Activated T-helper 2 cell treated with anti-CD3 and anti-CD28 coated beads, Interferon-gamma antibody, Interleukin-2, Interleukin-4, amounts not matched to agents 10 μg/mL and 5 μg/mL and 100 μg/mL, durations not matched to agents 14 hours and 24 hours and 36 hours (primary cell): ENCODE measurements at places on chromosomes 6 and 20. TPM values are rescaled to one million over a fixed set of nuclear protein-coding genes. Genes with fewer than 3 reads are reported as not detected.

DNA sequence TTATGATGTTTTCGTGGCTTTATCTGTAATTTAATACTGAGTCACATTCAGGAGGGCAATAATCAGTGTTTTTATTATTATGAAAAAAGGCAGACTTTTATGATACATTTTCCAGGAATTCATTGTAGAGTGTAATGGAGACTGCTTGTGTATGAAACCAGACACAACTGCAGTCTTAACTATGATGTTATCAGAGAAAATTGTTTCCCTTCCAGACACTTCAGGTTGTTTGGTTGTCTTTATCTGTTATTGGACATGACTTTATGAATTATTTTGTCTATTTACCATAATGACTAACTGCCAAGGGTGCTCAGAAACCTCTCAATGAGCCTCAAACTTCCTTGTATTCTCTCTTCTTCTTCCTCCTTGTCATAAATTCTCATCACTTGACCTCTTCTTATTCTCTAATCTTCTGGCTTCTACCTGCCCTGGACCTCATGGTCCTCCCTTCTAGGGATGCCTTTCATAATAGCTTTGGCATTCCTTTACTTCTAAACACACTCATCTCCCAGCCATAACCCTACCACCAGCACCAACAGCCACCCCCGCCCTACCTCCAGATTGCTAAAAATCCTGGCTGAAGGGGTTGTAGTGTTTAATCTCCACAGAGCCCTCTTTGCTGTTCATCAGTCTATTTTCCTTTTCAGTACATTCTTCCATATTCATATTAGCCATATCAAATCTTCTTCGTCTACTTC lies 492.5 kb downstream of the CDKAL1 start:
- no peak overlapping the region for H3K27ac ChIP-seq
- H3K4me1 ChIP-seq, result peaks cover 2% of the 10 kb centered on the region
- DNase-seq, result no peak
- H3K36me3 ChIP-seq, result peaks cover 30% of the 10 kb centered on the region
- H3K4me3 ChIP-seq, result no peak overlapping the region

- no peak for DNase-seq
- no peaks in the 10 kb centered on the region for H3K27me3 ChIP-seq
- H3K27ac ChIP-seq, result no peak overlapping the region
- peaks cover 24% of the 10 kb centered on the region for H3K4me1 ChIP-seq
- peaks cover 75% of the 10 kb centered on the region for H3K36me3 ChIP-seq
Observed at GRCh38 chr6:142760152-142760551, 184.8 kb downstream of the HIVEP2 start.

- no peak overlapping the region for H3K27ac ChIP-seq
- H3K4me3 ChIP-seq, result no peak overlapping the region
- no peaks in the 10 kb centered on the region for H3K36me3 ChIP-seq
- H3K4me1 ChIP-seq, result peaks cover 5% of the 10 kb centered on the region
Observed at GRCh38 chr20:45919542-45920399, 7.8 kb upstream of the PLTP start.

GRCh38 chr20:35489717-35490116 lies 34.3 kb downstream of the CEP250 start:
- peaks cover 35% of the 10 kb centered on the region for H3K4me1 ChIP-seq
- peak overlapping the region; percentile 97 for H3K4me3 ChIP-seq
- H3K27me3 ChIP-seq, result no peaks in the 10 kb centered on the region

DNA sequence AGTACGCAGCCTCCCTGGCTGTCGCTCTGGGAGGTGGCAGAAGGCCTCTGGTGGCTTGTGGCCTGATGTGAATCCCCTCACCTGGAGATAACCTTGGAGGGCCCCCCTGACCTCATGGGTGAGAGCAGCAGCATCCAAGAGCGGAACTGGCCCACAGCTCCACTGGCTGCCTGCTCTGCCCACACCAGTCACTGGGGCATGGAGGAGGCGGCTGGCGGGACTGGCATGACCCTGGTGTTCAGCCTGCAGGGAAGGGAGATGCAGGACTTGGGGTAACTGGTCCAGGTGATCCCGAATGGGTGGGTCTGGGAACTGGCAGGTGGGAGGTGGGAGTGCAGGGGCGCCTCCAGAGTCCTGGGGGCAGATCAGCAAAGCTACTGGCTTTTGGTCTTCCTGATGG lies 10.6 kb upstream of the DSN1 start:
- H3K27me3 ChIP-seq, result no peaks in the 10 kb centered on the region
- no peaks in the 10 kb centered on the region for H3K36me3 ChIP-seq
- H3K27ac ChIP-seq, result no peak overlapping the region
- H3K4me3 ChIP-seq, result no peak overlapping the region
- no peak for DNase-seq
- H3K4me1 ChIP-seq, result no peaks in the 10 kb centered on the region

GRCh38 chr6:24145690-24146131 lies 19.7 kb downstream of the NRSN1 start:
- no peaks in the 10 kb centered on the region for H3K27me3 ChIP-seq

DNA sequence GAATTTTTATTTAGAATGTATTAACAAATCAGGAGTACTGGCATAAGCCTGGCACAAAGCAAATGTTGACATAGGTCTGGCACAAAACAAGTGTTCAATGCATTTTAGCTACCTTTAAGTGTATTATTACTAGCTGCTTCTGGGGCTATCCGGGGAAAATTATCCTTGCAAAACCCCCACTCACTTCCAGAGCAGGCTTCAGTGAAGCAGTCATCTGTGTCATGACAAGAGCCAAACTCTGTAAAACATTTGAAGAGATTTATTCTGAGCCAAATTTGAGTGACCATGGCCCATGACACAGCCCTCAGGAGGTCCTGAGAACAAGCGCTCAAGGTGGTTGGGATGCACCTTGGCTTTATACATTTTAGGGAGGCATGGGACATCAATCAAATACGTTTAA lies 6.4 kb upstream of the TRIM38 start:
- no peak overlapping the region for H3K27ac ChIP-seq
- peaks cover 32% of the 10 kb centered on the region for H3K4me1 ChIP-seq
- no peak for DNase-seq
- no peaks in the 10 kb centered on the region for H3K27me3 ChIP-seq
- peaks cover 33% of the 10 kb centered on the region for H3K36me3 ChIP-seq

DNA sequence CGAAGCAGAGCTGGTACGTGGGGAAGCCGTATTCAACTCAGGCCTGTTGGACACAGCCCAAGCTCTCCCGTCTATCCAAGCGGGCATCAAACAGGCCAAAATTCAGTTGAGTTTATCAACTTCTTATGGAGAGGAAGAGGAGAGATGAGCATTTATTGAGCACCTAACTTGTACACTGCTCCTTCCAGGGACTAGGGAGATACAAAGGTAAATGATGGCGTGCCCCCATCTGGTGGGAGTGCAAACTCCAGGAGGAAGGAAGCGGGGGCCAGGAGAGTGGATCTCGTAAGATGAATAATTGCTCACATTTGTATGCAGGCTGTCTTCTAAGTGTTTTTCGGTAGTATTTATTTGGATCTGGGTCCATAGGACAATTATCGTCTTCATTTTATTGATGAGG lies 146.6 kb downstream of the SOBP start:
- H3K36me3 ChIP-seq, result no peaks in the 10 kb centered on the region
- H3K4me3 ChIP-seq, result no peak overlapping the region
- no peak overlapping the region for H3K27ac ChIP-seq
- H3K27me3 ChIP-seq, result peaks cover 69% of the 10 kb centered on the region

The SPEF1 gene
- not detected in 2 replicates for total RNA-seq

GRCh38 chr6:7674291-7674690 lies 51.6 kb upstream of the BMP6 start:
- H3K27ac ChIP-seq, result no peak overlapping the region
- H3K4me3 ChIP-seq, result no peak overlapping the region
- DNase-seq, result no peak
- no peaks in the 10 kb centered on the region for H3K36me3 ChIP-seq

- no peak overlapping the region for H3K4me3 ChIP-seq
- H3K36me3 ChIP-seq, result no peaks in the 10 kb centered on the region
- H3K4me1 ChIP-seq, result no peaks in the 10 kb centered on the region
- no peak for DNase-seq
- no peak overlapping the region for H3K27ac ChIP-seq
- H3K27me3 ChIP-seq, result no peaks in the 10 kb centered on the region
Observed at GRCh38 chr20:60224914-60225313, 266.7 kb downstream of the CDH26 start.

DNA sequence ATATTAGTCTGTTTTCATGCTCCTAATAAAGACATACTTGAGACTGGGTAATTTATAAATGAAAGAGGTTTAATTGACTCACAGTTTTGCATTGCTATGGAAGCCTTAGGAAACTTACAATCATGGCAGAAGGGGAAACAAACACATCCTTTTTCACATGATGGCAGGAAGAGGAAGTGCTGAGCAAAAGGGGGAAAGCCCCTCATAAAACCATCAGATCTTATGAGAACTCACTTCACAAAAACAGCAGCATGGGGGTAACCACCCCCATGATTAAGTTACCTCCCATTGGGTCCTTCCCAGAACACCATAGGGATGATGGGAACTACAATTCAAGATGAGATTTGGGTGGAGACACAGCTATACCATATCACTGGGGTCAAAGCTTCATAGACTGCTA lies 254.2 kb downstream of the ERMARD start:
- H3K4me3 ChIP-seq, result no peak overlapping the region
- no peaks in the 10 kb centered on the region for H3K27me3 ChIP-seq
- no peak overlapping the region for H3K27ac ChIP-seq
- H3K36me3 ChIP-seq, result no peaks in the 10 kb centered on the region

- peaks cover 42% of the 10 kb centered on the region for H3K36me3 ChIP-seq
- H3K4me3 ChIP-seq, result no peak overlapping the region
- no peaks in the 10 kb centered on the region for H3K27me3 ChIP-seq
- peaks cover 3% of the 10 kb centered on the region for H3K4me1 ChIP-seq
Observed at GRCh38 chr6:36469946-36470345, 27.1 kb downstream of the KCTD20 start.

The PRSS35 gene
- not detected in 2 replicates for total RNA-seq

DNA sequence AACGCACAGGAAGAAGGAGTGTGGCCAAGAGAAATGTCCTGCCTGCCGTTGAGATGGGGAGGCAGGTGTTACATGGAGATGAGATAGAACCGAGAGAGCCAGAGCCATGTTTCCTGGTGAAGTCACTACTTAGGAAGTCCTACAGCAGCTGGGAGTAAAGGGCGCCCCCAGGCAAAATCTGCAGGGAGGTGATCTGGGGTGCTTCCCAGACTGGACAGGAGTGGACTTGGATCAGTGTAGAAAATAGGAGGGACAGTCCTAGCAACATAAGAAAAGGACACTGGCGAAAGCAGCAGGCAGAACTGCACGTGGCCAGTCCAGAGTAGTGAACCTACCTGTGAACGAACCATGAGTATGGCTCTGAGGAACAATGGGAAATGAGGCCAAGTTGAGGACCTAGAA lies 85.3 kb downstream of the CD164 start:
- no peak overlapping the region for H3K4me3 ChIP-seq
- peaks cover 2% of the 10 kb centered on the region for H3K4me1 ChIP-seq
- no peaks in the 10 kb centered on the region for H3K36me3 ChIP-seq
- H3K27me3 ChIP-seq, result peaks cover 2% of the 10 kb centered on the region
- DNase-seq, result no peak
- H3K27ac ChIP-seq, result no peak overlapping the region

DNA sequence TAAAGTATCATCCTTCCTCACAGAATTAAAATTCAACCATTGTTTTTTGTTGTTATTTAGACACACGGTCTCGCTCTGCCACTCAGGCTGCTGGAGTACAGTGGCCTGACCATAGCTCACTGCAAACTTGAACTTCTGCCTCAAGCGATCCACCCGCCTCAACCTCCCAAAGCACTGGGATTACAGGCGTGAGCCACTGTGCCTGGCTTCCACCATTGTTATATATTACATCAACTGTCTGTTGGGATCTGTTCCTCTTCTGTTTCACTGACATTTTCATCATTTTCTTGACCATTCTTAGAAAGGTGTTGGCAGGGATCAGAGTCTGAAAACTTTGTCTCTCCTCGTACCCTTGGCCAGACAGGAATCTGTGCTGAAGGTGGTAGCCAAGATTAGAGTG lies 21.3 kb upstream of the TULP1 start:
- H3K27me3 ChIP-seq, result peaks cover 17% of the 10 kb centered on the region
- no peak overlapping the region for H3K4me3 ChIP-seq
- H3K36me3 ChIP-seq, result no peaks in the 10 kb centered on the region
- H3K27ac ChIP-seq, result no peak overlapping the region
- no peaks in the 10 kb centered on the region for H3K4me1 ChIP-seq
- DNase-seq, result no peak

GRCh38 chr6:90068264-90068663 lies 174.0 kb downstream of the GJA10 start:
- H3K4me1 ChIP-seq, result peaks cover 74% of the 10 kb centered on the region
- peaks cover 85% of the 10 kb centered on the region for H3K36me3 ChIP-seq
- DNase-seq, result no peak
- peak overlapping the region; percentile 5 for H3K4me3 ChIP-seq

DNA sequence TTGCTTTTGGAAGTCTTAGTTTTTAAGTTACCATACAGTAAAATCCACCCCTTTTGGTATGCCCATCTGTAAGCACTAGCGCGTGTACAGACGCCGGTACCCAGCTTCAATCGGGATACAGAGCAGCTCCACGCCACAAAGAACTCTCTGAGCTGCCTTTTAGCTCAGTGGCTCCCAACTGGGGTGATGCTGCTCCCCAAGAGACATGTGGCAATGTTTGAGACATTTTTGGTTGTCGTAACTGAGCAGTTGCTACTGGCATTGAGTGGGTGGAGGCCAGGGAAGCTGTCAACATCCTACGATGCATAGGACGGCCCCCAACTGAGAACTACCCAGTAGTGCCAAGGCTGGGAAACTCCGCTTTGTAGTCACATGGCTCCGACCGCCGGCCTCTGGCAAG lies 73.3 kb downstream of the BMP7 start:
- H3K36me3 ChIP-seq, result no peaks in the 10 kb centered on the region
- H3K4me3 ChIP-seq, result no peak overlapping the region
- no peak overlapping the region for H3K27ac ChIP-seq
- H3K27me3 ChIP-seq, result no peaks in the 10 kb centered on the region
- no peak for DNase-seq

DNA sequence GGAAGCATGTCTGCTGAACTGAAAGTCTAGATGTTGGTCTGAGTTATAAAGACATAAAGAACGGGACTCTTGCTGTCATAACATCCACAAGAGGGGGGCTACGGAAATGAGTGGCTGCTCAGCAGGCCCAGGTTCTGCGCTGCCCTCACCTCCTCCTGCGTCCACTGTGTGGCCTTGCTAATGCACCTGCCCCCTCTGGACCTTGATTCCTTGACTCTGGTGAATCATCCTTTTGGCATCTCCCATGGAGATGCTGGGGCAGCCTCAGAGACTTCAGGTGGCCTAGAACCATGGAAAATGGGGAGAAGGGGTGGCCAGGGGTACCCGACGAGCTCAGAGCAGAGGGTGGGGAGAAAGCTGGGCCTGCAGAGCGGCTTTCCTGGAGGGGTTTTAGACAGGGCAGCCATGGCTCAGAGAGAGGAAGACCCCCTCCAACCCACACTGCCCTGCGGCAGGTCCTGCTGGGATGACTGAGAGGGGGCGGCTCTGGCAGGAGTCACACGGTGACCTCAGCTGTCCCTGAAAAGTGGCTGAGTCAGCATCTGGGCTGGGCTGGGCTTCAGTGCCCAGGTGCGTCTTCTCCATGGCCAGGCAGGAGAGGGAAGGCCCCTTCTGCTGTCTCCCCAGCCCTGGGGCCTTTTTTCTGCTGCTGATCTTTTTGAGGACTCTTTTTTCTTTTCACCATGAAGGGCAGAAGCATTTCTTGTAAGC lies 46.9 kb downstream of the DLGAP4 start:
- no peaks in the 10 kb centered on the region for H3K36me3 ChIP-seq
- no peaks in the 10 kb centered on the region for H3K4me1 ChIP-seq
- H3K27ac ChIP-seq, result no peak overlapping the region
- no peaks in the 10 kb centered on the region for H3K27me3 ChIP-seq
- DNase-seq, result no peak

The OXT gene
- total RNA-seq, result 0.55 TPM in 1 of 2 replicates, not detected in the other

The SLC35D3 gene
- not detected in 2 replicates for total RNA-seq

The TUBB2B gene
- 0.41 and 0.60 TPM in 2 replicates for total RNA-seq

The PDYN gene
- total RNA-seq, result not detected in 2 replicates
